Activated naive CD8-positive, alpha-beta T cell treated with anti-CD3 and anti-CD28 coated beads for 36 hours (primary cell): ENCODE measurements at places on chromosomes 7 and 10.

DNA sequence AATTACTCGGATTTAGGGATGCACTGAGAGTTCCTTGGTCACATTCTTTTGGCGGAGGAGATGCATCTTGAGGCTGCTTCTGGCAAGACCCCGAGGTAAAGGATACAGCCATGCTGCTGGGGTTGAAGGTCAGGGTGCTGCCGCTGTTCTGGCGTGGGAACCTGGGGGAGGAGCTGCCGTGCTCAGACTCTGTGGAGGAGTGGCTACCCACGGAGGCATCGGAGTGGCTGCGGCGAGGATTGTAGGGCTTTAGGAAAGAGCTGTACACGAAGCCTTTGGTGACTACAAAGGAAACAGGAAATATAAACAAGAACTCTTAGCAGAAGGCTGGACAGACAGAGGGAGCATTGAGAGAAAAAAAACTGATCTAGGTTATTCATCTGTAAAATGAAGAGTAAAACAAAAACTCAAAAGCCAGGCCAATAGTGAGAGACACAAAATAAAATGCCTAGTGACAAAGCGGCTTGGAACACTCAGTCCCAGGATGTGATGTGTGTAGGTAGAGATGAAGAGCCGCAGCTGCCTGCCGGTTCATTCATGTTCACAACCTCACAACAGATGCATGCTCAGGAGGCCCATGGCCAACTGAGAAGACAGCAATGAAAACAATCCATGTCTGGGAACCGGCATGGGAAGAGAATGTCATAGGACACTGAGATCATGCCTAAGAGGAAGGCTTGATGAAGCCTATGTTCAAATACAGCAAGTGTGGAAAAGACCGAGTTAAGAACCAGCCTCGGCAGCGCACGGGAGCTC is 97.8 kb downstream of the ABCC2 start:
- no peak for DNase-seq

DNA sequence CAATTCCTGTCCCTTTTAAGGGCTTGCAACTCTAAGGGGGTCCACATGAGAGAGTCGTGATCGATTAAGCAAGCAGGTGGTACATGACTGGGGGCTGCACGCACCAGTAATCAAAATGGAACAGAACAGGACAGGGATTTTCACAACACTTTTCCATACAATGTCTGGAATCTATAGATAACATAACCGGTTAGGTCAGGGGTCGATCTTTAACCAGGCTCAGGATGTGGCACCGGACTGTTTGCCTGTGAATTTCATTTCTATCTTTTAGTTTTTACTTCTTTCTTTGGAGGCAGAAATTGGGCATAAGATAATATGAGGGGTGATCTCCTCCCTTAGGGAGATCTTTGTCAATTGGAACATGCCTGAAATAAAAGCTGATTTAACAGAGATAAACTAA is 370.1 kb downstream of the IPMK start:
- DNase-seq: no peak

GRCh38 chr10:14556285-14556956 is 218.3 kb downstream of the FAM107B start:
- DNase-seq: no peak

DNA sequence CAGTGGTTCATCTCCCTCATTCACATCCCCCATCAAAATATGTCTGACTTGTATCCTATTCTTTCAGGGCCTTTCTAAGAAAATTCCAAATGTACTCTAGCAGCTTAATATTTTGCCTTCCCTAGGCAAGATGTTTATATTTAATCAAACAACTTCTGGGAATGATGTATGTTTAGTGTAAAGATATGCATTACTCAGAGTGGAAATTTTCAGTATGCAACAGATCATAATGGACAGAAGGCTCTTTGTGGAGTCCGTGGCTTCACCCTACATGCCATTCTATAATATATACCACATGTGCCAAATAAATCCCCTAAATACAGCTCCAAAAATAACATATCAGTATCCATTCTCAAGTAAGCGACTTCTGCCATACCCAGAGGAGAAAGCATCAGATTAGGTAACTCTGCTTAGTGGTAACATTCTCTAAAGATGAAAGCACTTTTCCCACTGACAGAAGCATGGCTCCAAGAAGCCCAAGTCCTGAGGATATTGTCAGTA is 316.6 kb downstream of the KCNMA1 start:
- no peak for DNase-seq

- no peak for DNase-seq
Observed at GRCh38 chr7:101941481-101942383, 124.3 kb downstream of the CUX1 start.

GRCh38 chr10:4407783-4408182 is 418.2 kb upstream of the AKR1E2 start:
- no peak for DNase-seq

DNA sequence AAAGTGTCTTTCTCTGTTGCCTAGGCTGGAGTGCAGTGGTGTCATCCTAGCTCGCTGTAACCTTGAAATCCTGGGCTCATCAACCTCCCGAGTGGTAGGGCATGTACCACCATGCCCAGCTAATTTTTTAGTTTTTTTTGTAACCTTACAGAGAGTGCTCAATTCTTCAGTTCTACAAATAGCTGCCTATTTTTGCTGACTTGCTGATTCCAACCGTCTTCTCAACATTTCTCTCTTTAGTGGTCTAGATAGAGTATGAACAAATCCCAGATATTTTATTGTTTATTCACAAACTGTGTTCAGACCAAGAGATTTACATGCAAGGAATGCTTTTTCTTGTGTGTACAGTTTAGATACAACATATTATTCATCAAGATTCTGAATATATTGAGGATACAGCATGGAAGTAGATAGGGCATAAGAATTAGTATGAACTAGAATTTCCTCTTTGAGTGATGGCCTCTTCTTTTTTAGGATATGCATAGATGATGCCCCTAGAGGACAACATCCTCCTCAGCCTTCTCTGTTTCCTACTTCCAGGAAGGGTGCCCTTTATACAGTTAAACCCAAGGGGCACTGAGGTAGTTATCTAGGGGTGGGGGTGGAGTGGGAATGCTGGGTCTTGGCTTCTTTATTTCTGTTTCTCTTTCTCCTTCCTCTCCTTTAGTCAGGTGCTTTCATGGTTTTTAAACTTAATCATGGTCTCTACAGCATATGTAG is 26.0 kb downstream of the PRPF18 start:
- DNase-seq: no peak

- DNase-seq: no peak
Observed at GRCh38 chr10:103480521-103480920, 1.5 kb upstream of the CALHM3 start.

DNA sequence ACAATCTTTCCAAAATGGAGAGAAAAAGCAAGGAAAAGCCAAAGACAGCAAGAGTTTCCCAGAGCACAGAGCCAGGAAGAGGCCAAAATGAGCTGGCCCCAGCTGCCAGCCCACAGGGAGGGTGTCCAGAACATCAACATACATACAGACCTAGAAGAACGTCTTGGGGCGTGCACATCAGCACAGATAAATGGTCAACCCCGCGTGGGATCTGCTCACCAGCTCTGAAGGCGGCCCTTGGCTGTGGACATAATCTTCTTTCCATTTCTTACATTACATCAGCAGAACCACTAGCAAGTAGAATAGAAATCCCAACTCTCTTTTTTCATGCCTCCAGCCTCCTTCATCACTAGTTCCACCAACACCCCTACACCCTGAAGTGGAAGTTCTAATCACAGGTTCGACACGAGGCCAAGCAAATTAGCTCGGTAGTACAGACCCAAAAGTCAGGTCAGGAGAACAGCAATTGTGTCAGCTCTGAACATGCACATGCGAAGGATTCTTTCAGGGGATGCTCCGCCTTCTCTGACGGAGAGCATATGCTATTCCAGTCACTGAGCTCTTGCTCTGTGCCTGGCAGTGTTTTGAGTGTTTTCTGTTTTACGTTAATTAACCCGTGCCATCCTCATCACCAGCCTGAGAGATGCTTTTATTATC is 16.4 kb downstream of the SH3PXD2A start:
- no peak for DNase-seq

GRCh38 chr7:50450590-50451032 is 461 bp upstream of the FIGNL1 start:
- peak; percentile 41 for DNase-seq

GRCh38 chr7:108044345-108044744 is 41.4 kb upstream of the LAMB1 start:
- no peak for DNase-seq

- no peak for DNase-seq
Observed at GRCh38 chr10:124041675-124042445, 51.5 kb downstream of the CHST15 start.

DNA sequence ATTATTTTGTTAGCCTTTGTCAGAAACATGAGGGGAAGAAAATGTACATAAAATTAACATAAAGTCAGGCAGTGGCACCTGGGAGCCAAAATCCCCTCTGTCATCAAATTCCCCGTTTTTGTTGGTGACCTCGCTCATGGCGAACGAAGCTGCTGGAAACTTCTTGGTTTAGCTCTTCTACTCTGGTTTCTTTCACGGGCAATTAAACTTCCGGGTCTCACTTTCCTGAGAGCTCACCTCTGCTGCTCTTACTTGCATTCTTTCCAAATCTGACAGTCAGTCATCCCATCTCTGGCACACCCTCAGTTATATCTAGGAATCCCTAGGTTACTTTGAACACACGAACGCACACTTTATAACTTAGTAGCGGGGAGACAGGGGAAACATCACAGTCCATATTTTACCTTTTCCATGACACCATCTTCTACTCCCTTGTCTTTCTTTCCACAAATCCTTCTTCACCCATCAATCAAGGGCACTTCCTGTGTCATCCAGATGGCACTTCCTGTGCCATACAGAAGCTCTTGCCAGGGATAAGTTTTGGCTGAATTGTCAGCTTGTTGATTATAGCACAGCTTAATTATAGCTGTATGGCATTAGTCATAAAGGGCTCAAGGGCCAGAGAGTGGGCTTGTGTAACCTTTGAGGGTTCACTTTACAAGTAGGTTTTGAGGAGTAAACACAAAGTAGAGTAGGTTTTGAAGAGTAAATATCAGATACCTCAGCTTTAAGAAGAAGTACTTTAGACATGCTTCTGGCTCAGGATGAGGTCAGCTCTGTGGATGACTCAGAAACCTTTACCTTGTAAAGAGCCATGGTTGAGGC is 105.1 kb downstream of the GATA3 start:
- no peak for DNase-seq

GRCh38 chr10:16820421-16820820 is 3.2 kb upstream of the RSU1 start:
- no peak for DNase-seq

GRCh38 chr7:30430276-30430675 is 48.3 kb downstream of the NOD1 start:
- DNase-seq: no peak

GRCh38 chr7:17611611-17612010 is 313.2 kb downstream of the AHR start:
- DNase-seq: no peak

DNA sequence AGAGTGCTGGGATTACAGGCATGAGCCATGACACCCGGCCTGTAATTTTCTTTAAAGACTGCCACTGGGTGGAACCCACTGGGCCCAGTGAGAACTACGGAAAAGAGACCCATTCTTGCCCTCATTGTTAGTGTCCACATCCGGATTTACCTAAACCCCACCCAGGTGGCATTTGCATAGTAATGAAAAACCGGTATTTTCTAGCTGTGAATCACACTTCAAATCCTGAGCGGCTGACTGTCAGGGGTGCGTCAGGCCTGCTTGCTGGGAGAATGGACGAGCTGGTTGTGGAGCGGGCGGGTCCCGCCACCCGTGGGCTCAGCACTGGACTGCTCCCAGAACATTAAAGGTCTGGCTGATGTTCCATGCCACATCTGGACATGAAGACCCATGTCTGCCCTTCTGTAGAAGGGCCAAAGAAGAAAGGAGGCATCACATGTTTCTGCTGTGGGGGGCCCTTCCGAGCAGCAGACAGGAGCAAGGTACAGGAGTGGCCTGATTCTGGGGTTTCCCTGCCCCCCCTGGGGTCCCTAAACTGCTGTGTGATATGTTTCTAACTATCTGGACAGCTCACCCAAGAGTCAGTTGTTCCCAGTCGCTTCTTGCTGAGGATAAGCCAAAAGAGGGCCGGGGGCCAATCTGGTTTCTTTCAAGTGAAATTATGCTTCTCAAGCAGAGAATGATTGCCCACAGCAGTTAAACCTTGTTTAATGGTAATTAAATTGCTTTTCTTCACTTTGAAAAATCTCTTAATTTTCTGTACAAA is 46.4 kb downstream of the KIAA1217 start:
- no peak for DNase-seq

GRCh38 chr10:133225707-133226191 is 4.3 kb upstream of the UTF1 start:
- peak; percentile 38 for DNase-seq

- no peak for DNase-seq
Observed at GRCh38 chr10:97312897-97313296, 6.2 kb upstream of the FRAT1 start.

- no peak for DNase-seq
Observed at GRCh38 chr7:142153400-142153799, 41.9 kb downstream of the MGAM2 start.

- DNase-seq: no peak
Observed at GRCh38 chr10:119344381-119344780, 137.0 kb downstream of the GRK5 start.

GRCh38 chr10:61406242-61406641 is 46.9 kb downstream of the TMEM26 start:
- DNase-seq: no peak

DNA sequence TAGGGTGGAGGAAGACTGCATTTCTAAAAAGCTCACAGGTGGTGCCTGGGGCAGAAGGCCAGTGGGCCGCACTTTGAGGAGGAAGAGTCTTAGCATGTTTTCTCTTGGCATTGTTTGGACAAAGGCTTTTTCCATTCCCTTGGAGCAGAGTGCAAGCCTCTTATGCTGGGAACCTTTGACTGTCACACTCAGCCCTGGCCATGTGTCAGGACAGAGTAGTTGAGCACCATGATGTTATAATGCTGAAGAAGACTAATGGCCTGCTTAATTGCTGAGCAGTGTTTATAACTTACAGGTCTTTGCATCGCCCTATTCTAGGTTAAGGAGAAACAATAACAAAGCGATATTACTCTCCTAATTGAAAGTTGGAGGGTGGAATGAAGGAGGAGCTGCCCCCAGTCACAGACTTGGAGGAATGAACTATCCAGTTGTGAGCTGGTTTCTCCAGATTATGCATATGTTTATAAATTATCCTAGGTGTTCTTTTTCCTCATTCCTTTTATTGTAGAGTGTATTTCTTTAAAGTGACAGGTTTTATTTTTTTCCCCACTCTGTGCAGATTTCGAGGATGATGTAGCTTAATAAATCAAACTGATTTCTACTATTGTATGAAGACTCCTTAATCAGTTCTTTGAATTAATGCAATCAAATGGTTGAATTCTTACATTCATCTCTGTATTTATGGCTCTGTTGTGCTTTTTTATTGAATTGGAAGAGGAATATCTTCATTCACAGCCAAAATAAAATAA is 767.0 kb downstream of the LRMDA start:
- no peak for DNase-seq
